Epithelial cell of prostate (primary cell): ENCODE measurements at places on chromosomes 1 and 21.

DNA sequence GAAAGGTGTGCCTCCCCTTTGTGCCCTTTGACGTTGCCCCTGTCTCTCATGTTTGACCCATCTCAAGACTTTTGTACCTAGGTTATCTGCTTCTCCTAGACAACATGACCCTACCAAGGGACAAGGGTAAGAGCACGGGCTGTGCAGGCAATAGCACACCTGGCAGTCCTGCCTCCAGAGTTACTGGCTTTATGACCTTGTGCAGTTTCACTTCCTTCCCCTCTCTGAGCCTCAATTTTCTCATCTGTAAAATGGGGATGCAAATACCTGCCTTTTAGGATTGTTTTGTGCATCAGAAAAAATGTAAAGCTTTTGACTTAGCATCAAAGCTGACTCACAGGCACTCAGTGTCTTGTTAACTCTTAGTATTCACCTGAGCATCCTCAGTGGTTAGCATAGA lies 36.4 kb downstream of the ELK4 start:
- no peak for DNase-seq

DNA sequence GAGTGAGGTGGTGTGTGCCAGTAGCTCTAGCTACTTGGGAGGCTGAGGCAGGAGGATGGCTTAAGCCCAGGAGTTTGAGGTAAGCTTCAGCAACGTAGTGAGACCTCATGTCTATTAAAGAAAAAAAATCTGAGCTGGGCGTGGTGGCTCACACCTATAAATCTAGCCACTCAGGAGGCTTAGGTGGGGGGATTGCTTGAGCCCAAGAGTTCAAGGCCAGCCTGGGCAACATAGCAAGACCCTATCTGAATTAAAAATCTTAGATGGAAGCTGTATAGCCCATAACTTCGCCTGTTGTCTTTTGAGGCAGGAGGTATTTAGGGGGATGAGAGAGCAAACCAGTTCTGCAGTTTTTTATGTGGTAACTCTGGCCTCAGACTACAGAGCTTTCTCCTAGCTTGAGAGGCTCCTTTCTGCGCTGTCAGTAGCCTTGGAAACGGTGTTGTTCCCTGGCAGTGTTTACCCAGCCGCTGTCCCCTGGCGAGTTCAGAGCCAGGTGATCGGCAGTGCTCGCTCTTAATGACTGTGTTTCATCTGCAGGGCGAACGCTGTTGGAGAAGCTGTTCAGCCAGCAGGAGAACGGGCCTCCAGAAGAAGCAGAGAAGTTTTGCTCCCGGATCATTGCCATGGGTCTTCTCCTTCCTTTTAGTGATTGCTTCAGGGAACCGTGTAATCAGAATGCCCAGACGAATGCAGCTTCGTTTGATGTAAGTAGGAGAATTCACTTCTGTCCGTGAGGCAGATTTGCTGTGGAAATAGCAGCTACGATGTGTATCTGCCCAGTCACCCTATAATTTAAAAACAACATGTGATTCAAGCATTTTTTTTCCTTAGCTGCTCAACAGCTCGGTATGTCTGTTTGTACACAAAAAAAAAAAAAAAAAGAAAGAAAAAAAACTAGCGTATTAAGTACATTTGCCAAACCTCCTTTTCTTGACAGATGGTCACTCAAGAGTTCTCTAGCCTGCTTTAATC lies 31.2 kb downstream of the FMN2 start:
- no peak for DNase-seq

GRCh38 chr1:14922942-14923726 lies 230.4 kb upstream of the TMEM51 start:
- DNase-seq = no peak

DNA sequence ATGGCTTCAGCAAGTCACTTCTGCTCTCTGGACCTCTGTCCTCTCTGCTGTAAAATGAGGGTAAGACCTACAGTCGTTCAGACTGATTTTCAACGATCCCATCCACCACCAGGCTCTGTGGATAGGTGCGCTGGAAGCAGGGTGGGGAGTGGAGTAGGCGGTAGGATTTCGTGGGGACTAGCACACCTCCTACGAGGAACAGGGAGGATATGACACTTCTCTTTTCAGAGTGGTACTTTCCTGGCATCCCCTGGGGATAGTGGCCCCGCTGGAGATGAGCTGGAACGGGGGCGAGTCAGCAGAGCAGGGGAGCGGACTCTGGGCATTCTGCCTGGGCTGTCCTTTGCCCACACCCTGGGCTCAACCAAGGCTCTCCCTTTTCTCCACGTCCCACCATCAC lies 17.7 kb downstream of the ETNK2 start:
- no peak for DNase-seq

- no peak for DNase-seq
These were observed 160.9 kb downstream of the PBX1 start for GRCh38 chr1:164719676-164720439.

DNA sequence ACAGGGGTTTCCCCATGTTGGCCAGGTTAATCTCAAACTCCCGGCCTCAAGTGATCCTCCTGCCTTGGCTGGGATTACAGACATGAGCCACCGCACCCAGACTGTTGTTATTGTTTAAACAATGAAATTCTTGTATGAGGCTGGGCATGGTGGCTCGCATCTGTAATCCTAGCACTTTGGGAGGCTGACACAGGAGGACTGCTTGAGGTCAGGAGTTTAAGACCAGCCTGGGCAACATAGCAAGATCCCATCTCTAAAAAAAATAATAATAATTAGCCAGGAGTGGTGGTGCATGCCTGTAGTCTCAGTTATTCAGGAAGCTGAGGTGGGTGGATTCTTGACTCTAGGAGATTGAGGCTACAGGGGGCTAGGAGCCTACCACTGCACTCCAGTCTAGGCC lies 6.7 kb upstream of the WDTC1 start:
- no peak for DNase-seq

DNA sequence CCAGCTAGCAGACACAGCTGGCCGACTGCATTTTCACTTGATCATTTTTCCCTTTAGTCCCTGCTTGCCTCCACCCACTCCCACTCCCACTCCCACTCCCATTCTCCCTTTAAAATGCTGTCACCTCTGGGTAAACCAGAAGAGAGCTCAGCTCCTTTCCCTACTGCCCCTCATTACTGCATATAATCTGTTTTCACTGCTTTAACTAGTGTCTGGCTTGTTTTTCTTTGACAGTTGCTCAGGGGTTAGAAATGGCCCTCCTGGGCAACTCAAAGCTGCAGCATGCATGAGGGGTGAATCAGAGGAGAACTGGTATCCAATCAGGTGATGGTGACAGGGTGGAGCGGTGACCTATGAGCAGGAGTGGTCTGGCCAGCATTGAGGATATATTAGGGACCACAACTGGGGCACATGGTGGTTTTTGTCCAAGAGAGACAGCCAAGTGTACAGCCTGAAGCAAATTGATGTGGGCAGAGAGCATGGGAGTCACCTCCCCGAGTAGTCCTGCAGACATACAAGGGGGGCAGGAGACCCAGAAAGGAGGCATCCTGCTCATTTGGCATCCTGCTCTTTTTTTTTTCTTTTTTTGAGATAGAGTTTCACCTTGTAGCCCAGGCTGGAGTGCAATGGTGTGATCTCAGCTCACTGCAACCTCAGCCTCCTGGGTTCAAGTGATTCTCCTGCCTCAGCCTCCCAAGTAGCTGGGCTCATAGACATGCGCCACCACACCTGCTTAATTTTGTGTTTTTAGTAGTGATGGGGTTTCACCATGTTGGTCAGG lies 42.6 kb upstream of the SRSF10 start:
- DNase-seq = peak; percentile 20

DNA sequence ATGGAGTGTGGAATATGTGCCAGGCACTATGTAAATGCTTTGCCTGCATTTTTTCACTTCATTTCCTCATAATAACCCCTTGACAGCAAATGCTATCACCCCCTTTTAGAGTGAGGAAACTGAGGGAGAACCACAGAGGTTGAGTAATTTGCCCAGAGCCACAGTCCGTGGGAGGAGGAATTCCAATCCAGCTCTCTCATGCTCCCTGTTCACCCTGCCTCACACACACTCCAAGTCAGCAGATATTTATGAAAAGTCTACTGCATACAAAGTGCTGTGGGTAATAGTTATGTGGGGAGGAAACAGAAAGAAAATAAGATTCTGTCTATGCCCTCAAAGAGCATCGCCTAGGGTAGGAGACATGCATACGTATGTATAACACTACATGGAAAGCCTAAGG lies 30.9 kb upstream of the RBM15 start:
- no peak for DNase-seq

- DNase-seq = peak; percentile 0
These were observed 71.4 kb downstream of the SLC44A5 start for GRCh38 chr1:75539230-75540116.

DNA sequence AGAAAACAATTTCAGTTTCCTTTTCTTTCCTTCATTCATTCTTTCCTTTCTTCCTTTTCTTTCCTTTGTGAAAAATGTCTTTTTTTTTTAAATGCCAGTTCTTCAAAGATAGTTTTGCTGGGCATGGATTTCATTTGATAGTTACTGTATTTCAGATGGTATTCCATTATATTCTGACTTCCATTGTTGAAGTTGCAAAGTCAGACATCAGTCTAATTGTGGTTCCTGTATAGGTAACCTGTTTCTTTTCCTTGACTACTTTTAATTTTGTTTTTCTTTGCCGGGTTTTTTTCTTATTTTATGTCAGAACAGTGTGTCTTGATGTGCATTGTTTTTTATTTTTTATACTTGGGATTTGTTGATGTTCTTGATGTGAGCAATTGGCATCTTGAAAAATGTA lies 40.4 kb upstream of the MPC2 start:
- DNase-seq = no peak
